ENCODE measurements at places on chromosomes 1 and 21. TPM values are rescaled to one million over a fixed set of nuclear protein-coding genes. Genes with fewer than 3 reads are reported as not detected.

Gene RNF186
- total RNA-seq = 32.9 TPM

Gene OPRD1
- not detected for total RNA-seq

Gene TMEM82
- total RNA-seq = not detected

Gene GBP2
- 10.1 TPM for total RNA-seq

Gene CFH
- 46.7 TPM for total RNA-seq

Gene AQP10
- total RNA-seq = 0.26 TPM

Gene MAPKAPK2
- total RNA-seq = 46.5 TPM

Gene CNKSR1
- 30.0 TPM for total RNA-seq

Gene DCST1
- not detected for total RNA-seq

- no peak for DNase-seq
These were observed 398.5 kb upstream of the VAMP3 start for GRCh38 chr1:7372477-7373120.

DNA sequence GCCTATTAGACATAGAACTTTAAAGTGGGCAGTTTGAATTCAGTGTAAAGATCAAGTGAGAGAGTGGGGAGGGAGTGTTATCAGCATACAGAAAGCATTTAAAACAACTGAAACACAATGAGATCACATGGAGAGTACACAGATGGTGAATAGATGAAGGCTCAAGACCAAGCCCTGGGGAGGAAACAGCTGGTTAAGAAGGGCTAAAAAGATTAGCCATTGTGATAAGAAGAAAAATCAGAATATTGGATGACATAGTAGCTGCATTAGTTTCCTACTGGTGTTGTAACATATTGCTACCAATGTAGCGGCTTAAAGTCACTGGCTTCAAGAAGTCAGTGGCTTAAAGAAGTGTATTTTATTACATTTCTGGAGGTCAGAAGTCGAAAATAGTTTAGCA, 443.4 kb upstream of the RGS18 start:
- DNase-seq = no peak

GRCh38 chr21:37381883-37382585, 15.5 kb downstream of the DYRK1A start:
- DNase-seq = no peak

DNA sequence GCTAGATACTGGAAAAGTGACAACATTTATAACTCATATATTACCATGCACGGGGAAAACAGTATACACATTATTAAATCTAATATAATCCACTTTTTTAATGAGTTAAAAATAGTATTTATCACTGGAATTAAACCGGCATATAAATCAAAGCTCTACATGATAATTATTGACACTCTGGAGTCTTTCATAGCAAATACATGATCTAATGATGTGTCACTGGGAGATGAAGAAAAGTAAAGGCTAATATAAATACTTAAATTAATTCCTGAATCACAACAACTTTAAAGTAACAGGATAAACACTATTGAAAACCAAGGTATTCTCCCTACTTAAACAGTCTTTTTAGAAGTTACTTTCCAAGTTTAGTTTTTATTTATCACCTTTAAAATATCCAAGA, 52.4 kb upstream of the ASPM start:
- DNase-seq = no peak

- DNase-seq = no peak
These were observed 226.5 kb upstream of the CAMK1G start for GRCh38 chr1:209356976-209357377.

DNA sequence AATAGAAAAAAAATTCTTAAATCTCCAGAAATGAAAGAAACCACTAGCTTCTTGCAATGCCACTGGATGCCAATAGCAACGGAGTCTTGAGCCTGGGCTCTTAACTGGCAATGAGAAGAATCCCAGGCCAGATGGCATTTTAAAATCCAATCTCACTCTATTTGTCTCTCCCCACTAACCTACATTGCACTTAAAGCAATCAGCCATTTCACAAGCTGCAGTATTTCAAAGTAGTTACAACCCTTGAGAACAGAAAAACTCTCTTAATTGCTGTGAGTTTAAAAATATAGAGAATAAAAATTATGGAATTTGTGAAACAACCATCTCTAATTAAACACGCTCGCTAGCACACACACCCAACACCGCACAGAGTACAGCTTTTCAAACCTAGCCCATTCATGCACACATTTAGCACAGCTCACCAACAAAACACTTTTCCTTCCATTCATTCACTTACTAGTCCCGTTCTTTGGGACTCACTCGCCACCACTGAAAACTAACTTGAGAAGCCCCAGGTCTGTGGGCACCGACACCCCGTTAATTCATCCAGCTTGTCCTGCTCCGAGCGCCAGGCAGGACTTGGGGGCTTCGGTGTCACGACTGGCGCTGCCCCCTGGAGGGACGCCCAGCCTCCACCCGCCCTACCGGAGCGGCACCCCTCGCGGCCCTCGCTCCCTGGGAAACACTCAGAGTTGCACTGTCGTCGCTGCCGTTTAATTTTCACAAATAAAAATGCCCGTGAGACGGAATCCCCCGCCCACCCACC, 1.0 kb downstream of the DDAH1 start:
- peak; percentile 18 for DNase-seq

- no peak for DNase-seq
These were observed 2.6 kb downstream of the KCNAB2 start for GRCh38 chr1:6048179-6048867.

- peak; percentile 47 for DNase-seq
These were observed 59.8 kb upstream of the BACH1 start for GRCh38 chr21:29238967-29239290.

GRCh38 chr1:207069858-207070506, 16.9 kb downstream of the PFKFB2 start:
- DNase-seq = no peak

DNA sequence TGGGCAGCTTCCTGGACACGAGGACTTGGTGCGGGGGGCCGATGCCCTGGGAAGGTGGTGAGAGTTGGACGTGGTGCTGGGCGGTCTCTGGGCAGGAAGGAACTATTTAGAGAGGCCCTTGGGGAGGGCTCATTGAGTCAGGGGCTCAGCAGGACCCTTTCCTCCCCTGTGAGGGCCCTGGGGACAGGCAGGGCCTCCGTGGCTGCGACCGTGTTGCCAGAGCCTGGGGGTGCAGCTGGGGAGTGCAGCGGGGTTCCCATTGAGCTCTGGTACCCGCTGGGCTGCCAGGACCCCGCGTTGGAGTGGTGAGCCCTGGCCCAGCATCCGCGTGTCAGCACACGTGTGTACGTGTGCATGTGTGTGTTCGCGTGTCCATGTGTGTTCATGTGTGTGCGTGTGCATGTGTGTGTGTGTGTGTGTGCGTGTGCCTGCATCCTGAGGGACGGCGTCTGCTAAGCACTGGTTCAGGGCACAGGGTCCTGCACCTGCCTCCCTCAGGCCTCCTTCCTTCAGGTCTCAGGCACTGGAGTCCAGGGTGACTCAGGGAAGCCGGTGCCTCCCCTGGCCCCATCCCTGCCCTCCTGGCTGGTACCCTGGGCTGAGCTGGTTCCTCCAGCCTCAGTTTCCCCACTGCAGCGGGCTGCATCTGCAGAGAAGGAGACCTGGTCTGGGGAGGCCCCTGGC, 10.7 kb downstream of the RNF223 start:
- DNase-seq = no peak

GRCh38 chr1:197774466-197775281, 606 bp downstream of the DENND1B start:
- DNase-seq = peak; percentile 51

- DNase-seq = no peak
These were observed 30.6 kb downstream of the DNAJC6 start for GRCh38 chr1:65339866-65340468.

DNA sequence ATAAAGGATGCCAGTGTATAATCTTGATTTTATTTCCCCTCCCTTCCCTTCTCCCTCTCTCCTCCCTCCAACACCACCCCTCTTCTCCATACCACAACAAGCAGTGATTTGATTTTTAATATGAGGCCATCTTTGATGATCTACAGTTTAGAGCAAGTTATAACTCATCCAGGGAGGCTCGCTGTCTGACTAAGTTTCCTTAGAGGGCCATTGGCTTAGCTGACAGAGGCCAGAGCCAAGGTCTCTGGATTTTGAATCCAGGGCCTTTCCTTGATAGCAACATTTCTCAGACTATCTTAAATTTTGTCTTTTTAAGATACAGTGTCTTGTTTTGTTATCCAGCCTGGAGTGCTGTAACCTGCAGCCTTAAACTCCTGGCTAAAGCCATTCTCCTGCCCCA, 431.0 kb upstream of the USP24 start:
- no peak for DNase-seq

GRCh38 chr1:179709841-179710329, 33.2 kb upstream of the FAM163A start:
- DNase-seq = peak; percentile 16

DNA sequence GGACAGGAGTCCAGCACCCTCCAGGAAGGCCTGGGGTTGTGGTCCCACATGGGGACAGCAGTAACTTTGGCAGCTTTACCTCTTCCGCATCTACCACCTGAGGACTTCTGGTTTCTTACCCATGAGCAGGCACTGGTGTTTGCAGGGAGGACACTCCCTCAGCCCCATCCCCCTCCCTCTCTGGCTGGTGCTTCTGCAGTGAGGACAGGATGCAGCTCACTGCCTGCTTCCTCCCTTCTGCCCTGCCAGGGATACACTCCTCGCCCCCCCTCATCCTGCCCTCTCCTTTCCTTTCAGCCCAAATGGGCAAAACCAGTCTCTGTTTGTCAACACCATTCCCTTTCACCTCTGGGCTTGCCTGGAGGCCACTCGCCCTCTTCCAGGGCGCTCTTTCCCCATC, 62.4 kb downstream of the KIRREL1 start:
- no peak for DNase-seq

- no peak for DNase-seq
These were observed 58.3 kb downstream of the MACF1 start for GRCh38 chr1:39262802-39263201.

DNA sequence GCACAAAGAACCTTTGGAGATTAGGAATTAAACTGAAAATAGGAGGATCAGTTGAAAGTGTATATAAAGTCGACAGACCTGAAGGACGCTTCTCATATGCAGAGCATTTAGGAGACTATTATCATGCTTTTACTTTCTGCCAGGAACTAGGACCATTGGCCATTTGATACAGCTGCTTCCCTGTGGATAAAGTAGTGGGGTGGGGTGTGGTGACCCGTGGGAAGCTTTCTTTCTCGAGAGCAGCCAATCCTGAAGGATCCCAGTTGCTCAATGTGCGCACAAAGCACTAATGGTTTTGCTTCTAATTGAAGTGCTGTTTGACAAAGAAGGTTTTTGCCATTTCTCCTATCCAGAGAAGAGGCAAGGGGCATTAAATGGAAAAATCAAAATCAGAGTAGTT, 14.9 kb upstream of the CD55 start:
- no peak for DNase-seq

- DNase-seq = no peak
These were observed 1.3 kb upstream of the CHIA start for GRCh38 chr1:111289371-111289770.

DNA sequence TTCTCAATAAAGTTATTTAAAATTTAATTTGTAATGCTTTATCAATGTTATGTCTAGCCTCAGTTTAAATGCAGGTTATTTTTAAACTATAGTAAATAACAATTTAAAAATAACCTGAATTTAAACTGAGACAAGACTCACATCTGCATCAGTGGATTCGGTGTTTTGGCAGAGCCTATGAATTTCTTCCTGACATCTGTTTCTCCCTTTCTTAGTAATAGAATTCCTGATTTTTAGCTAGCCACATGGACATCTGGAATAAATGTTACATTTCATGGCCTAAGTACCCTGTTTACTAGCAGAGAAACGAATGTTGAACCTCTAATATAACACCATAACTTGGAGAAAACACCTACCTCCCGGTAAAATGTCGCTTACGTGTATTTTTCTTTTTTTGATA, 1141.6 kb upstream of the ADGRL2 start:
- DNase-seq = no peak

- peak; percentile 70 for DNase-seq
These were observed 35.6 kb upstream of the WASF2 start for GRCh38 chr1:27525296-27526272.

DNA sequence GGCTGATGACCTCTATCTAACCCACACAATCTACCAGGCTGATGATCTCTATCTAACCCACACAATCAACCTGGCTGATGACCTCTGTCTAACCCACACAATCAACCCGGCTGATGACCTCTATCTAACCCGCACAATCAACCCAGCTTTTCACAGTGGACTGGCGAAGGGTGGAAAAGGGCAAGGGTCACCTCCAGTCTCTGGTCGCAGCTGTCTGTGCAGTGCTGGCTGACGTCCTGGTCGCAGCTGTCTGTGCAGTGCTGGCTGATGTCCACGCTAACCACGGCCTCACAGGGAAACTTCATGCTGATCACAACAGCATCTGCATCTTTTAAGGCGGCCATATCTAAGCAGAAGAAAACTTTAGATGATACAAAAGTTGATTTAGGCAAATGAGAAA, 12.2 kb upstream of the CCDC27 start:
- no peak for DNase-seq

DNA sequence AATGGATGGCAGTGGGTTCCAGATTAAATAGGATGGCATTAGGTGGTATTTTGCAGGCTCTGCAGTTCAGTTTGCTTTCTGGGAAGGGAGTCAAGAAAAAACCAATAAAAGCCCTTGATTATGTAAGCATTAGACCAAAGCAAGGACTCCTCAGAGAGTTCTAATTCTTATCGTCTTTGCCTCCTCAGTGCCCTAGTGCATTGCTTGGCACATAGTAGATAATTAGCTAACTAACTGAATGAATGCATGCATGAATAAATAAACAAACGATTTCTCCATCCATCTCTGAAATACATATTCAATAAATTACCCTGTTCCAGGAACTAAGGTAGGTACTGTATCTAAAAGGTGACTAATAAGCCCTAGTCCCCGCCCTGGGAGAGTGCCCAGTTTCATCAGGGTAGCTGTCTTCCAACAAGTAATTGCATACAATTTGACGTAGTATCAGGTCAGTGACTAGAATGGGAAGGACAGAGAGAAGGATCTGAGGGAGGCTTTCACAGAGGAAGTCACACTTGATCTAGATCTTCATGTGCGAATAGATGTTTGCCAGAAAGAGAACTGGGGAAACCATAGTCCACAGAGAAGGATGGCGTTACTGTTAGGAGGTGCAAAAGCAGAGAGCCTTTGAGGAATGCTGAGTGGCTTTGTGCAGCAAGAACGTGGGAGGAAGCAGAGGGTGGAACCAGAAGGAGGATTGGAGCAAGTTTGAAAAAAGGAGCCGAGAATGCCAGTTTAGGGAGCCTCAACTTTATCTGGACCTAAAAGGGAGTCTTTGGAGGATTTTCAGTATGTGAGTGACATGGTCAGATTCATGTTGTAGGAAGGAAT, 111.4 kb downstream of the TBX19 start:
- DNase-seq = peak; percentile 16

GRCh38 chr1:111730706-111731105, 8.5 kb downstream of the INKA2 start:
- DNase-seq = no peak

- DNase-seq = no peak
These were observed 122.5 kb downstream of the GIPC2 start for GRCh38 chr1:78168306-78168705.

- no peak for DNase-seq
These were observed 3.4 kb upstream of the PLEKHM2 start for GRCh38 chr1:15680561-15681348.

DNA sequence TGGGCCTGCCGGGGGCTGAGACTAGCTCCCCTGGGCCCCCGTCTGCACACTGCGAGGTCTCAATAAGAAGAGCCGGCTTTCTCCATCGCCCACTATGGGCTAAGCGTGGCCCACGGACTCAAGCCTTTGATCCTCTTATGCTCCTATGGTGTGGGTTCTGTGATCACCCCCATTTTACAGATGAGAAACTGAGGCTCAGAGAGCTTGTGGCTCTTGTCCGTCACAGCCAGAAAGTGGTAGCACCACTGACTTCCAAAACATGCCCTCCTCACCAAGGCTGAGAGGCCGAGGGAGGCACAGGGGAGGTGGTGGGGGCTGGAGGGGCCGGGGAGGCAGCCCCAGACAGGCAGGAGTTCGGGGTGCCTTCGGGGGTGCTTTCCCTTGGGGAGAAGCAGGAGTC, 39.0 kb upstream of the CASZ1 start:
- no peak for DNase-seq

Data from body of pancreas (tissue), 4 donors.